Muscle of back (tissue), 13 donors: ENCODE measurements at places on chromosomes 2 and 18.
A peak's percentile ranks its signal among the peaks of the same experiment; 100 is the strongest.

DNA sequence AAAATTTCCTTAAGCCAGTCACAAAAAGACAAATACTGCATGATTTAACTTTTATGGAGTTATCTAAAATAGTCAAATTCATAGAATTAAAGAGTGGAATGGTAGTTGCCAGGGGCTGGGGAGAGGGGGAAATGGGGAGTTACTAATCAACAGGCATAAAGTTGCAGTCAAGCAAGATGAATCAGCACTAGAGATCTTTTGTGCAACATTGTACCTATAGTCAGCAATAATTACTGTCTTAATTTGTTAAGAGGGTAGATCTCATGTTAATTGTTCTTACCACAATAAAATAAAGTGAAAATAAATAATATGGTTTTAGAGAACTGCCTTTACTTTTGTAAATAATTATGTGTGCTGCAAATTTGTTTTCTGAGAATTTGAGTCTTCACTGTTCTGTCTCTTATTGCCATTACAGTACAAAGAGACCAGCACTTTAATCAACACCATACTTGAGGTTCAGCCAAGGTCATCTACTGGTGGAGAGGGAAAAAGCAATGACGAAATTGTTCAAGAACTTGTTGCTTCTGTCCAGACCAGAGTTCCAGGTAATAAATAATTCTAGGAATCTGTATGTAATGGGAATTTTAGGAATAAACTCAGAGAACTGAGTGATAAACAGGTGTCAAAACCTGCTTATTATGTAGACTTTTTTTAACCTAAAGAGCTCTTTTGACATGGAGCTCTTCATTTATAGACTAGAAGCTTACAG lies 75.5 kb downstream of the TRABD2A start:
- DNase-seq, result no peak

DNA sequence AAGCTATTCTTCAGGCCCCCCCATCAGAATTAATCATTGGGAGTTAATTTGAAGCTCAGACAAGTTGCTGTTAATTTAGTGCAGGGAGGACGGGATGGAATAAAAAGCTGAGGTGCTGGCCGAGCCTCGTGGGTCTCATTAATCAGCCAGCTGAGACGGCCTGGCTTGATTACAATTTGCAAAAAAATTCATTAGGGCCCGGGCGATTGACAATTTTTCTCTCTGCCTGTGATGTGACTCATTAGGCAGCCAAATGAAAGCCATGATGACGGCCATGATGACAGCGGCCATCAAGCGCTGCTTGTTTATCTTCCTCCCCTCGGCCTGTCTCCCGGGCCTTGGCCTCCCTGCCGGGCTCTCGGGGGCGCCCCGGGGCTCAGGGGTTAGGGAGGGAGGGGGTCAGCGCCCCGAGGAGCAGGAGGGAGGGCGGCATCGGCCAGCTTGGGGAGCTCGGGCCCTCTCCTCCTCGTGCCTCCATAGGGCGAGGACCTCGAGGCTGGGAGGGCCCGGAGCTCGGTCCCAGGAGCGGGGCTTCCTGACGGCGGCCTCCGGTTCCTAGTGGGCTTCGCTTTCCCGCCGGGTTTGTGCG lies 5.2 kb downstream of the GBX2 start:
- peak; percentile 12 for DNase-seq

- peak; percentile 15 for DNase-seq
These were observed 4.5 kb downstream of the FKBP7 start for GRCh38 chr2:178473931-178474330.

- DNase-seq, result no peak
These were observed 123.3 kb upstream of the SLC1A4 start for GRCh38 chr2:64865831-64866345.

DNA sequence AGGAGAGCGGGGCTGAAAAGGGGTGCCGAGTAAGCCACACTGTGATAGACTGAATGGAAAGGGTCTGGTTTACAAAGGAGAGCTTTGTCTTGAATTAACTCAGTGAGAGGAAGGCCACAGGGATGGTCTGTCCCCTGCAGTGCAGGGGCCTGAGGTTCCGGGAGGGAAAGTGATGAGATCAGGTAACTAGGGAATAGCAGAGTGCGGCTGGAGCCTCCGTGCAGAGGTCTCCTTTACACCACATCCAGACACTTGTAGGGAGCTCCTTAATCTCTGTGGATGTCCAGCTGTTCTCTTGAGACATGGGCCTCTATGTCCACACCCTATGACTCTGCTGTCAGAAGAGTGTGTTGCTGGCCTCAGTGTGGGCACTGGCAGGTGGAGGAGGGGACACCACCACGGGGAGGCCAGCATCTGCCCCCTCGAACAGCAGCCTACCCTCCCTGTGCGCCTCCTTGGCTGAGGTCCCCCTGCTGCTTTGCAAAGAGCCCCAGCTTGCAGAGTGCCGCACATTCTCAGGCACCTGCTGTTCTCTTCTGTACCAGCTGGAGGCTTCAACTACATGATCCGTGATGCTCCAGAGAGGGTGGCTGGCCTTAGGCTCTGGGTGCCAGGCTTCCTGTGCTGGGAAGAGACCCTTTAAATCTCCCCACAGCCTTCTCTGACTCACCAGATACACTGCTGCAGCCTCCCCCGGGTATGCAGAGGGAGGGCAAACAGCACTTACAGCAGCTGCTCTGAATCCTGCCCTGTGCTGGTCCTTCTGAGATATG lies 25.9 kb downstream of the ENOSF1 start:
- no peak for DNase-seq

- no peak for DNase-seq
These were observed 131.5 kb upstream of the MEIS1 start for GRCh38 chr2:66303471-66303870.

- DNase-seq, result peak; percentile 6
These were observed 738 bp downstream of the CHST9 start for GRCh38 chr18:27184115-27185024.

- peak; percentile 86 for DNase-seq
These were observed 34.2 kb downstream of the TMEM17 start for GRCh38 chr2:62471816-62472215.

GRCh38 chr2:166393008-166393407 lies 17.3 kb upstream of the SCN9A start:
- DNase-seq, result no peak

GRCh38 chr2:85078536-85078935 lies 54.7 kb upstream of the TCF7L1 start:
- DNase-seq, result no peak

- DNase-seq, result peak; percentile 8
These were observed 709.5 kb upstream of the ACVR2A start for GRCh38 chr2:147135376-147135775.

DNA sequence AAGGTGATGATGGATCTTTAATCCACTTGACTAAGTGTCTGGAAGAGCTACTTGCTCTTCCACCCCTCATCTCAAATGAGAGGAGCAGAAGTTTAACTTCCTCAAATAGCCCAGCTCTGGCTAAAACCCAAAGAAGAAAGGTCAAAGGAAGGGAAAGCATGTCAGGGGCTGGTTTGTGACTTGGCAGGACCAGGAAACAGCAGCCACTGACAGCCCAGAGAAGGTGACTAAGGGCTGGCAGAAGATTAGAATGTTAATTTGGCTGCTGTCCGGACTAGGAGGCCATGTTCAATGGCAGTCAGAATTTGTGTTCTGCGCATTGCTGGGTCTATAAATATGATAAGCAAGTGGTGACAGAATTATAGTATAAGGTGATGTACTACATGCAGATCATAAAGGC lies 386.2 kb downstream of the SETBP1 start:
- no peak for DNase-seq

GRCh38 chr2:88197732-88198131 lies 27.6 kb downstream of the THNSL2 start:
- DNase-seq, result no peak

DNA sequence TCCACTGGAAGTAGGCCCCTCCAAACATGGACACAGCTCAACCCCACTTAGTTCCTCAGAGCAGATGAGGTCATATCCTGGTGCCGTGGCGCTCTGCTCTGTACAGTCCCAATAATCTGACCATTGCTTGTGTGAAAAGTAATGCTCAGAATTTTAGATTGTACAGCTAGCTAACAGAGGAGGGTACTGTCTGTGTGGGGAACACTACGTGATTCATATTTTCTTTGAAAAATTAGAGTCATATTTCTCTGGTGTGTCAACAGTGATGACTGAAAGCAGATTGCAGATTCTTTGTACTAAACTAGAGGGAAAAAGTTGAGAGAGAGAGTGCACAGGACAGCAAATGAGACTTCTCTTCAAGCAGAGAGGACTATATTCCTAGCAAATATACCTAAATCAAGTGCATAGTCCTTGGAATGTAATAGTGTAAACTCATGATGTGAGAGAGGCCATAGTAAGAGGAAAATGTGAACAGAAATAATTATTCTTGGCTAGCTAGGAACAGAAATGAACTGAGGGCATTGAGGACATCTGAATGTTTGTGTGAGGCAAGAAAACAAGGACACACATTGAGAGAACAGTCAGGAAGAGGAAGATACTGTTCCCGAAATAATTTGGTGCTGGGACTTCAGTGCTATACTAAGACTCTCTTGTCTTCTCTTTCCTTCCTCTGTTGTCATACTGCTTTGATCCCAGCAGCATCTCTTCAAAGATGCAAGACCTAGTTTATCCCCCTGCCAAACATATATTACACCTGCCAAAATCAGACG lies 157.0 kb upstream of the RND3 start:
- DNase-seq, result no peak

- no peak for DNase-seq
These were observed 25.4 kb upstream of the CDH7 start for GRCh38 chr18:65725251-65726050.

- DNase-seq, result no peak
These were observed at the start of the genes ABCG5 and ABCG8 for GRCh38 chr2:43838560-43839267. Gene ABCG5 (minus strand): TSS chr2:43838839. CDS start chr2:43838679, 160 bp downstream. Gene ABCG8 (plus strand): TSS chr2:43838971. CDS start chr2:43839054, 83 bp downstream.

DNA sequence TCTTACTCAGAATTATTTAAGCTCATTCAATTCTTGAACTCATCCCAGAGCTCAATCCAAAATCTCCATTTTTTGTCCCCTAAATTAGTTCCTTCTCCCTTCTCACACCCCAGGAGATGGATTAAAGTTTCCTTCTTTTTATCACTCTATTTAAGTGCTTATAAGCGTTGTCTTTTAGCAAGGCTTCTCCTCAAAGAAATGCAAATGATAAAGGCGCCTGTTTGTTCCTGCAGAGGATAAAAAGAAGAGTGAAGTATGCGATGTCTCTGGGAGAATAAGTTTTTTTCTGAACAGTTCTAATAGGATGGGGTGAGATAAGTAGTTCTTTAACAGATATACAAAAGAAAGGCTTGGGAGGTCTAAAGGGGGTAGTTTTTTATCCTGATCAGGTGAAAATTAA lies 303.3 kb downstream of the CNTNAP5 start:
- no peak for DNase-seq

DNA sequence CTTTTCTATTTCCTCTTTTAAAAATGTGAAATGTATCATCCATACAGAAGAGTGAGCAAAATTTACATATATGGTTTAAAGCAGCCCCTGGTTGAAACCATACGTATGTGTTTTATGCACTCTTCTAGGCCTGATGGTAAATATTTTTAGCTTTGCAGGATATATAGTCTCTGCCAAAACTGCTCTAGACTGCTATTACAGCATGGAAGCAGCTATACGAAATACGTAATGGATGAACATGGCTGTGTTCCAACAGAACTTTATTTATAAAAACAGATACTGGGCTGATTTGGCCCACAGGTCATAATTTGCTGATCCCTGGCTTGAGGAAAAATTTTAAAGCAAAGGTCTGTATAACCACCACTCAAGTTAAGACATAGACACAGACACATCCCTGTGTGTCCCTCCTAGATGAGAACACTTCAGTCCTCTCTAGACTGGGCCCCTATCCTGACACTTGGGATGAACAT lies 42.5 kb upstream of the ATP8B1 start:
- no peak for DNase-seq

GRCh38 chr2:157743051-157743450 lies 114.4 kb upstream of the ACVR1C start:
- no peak for DNase-seq

GRCh38 chr2:21231985-21232384 lies 108.2 kb downstream of the TDRD15 start:
- peak; percentile 11 for DNase-seq

DNA sequence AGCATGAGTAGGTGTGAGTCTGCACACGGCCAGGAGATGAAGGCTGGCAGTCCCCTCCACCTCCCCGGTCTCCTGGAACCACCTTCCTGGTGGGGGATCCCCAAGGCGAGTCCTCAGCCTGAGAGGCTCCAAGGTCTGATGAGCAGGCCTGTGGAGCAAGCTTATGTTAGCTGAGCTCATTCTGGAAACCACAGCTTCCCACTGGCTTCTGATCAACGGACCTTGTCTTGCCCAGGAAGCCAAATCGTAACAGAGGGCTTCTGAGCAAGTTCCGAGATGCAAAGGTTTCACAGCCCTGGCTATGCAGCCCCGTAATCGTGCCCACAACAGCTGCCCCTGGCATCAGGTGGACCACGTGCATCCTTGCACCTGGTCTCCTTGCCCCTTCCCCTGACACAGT lies 28.8 kb upstream of the GPR55 start:
- no peak for DNase-seq
